ENCODE measurements at places on chromosomes 3 and 15. TPM values are rescaled to one million over a fixed set of nuclear protein-coding genes. Genes with fewer than 3 reads are reported as not detected.

DNA sequence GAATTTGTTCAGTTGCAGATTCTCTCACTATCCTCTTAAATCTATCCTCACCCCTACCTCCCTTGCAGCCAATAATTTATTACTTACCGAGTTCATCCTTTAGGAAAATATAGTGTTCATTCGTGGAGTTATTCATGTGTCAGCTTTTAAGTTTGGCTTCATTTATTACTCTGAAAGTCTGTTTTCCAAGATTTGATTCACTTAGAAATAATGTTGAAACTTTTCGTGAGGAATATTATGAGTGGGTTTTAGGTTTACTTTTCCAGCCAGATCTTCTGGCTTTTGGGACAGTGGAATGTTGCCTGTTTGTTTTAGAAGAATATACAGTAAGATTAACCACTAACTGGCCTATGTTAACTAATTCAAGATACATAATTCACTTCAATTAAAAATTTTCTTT, 161.0 kb upstream of the CGNL1 start:
- DNase-seq, result no peak
- no peak overlapping the region for H3K27ac ChIP-seq
- no peaks in the 10 kb centered on the region for H3K36me3 ChIP-seq
- no peak overlapping the region for H3K4me3 ChIP-seq

Gene NAALADL2
- not detected for total RNA-seq

DNA sequence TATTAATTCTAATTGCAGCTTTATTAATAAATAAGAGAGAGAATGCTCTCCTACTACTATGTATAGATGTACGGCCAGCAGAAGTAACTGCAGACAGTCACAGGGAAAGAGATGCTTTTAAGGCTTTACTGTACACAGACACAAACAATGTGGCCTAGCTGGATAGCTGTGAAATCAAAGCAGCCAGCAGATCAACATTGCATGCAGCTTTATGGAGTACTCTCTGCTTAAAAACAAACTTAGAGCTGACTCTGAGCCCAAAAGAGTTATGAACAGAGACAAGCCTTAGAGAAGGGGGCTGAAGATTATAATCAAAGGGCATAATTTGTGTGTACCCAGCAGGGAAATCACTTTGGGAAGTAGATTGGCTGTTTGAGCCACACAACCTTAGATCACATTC, 47.2 kb downstream of the CADM2 start:
- H3K27ac ChIP-seq, result no peak overlapping the region
- no peaks in the 10 kb centered on the region for H3K4me1 ChIP-seq
- H3K4me3 ChIP-seq, result no peak overlapping the region
- no peaks in the 10 kb centered on the region for H3K27me3 ChIP-seq

GRCh38 chr3:102024270-102024904, 175.1 kb downstream of the NFKBIZ start:
- DNase-seq, result no peak
- no peak overlapping the region for H3K4me3 ChIP-seq
- peaks cover 3% of the 10 kb centered on the region for H3K4me1 ChIP-seq
- no peaks in the 10 kb centered on the region for H3K36me3 ChIP-seq
